GM10248 (cell line): ENCODE measurements at places on chromosomes 4 and X.
A peak's percentile ranks its signal among the peaks of the same experiment; 100 is the strongest.

DNA sequence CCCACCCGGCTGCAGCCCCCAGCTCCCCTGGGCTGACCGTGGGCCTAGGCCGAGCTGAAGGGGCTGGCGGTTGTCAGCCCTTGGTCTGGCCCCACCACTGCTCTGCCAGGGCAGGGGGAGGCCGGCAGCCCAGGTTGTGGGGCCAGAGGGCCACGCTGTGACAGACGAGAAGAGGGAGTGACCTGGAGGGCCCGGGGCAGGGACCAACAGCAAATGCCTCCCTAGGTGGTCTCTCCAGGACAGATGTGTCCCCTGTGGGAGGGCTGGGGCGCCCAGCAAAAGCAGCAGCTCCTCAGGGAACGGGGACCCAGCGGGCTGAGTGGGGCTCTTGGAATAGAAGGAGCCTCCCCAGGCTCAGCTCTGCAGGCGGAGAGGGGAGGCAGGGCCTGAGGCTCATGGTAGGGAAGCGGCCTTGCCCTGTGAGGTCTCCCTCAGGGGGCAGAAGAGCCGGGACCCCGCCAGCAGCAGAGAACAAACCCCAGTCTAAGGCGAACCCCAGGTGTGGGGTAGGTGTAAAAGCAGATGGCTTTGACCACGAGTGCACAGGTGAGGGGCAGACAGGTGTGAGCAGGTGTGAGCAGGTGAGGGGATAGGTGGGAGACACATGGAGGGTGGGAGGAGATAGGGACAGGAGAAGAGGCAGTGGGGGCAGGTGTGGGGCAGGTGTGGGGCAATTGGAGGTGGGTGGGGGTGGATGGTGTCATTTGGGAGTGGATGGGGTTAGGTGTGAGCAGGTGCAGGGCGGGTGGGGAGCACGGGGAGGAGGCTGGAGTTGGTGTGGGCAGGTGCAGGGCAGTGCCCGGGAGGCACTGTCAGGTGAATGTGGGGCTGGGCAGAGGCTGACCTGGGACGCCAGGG lies 34.1 kb upstream of the SPON2 start:
- DNase-seq: no peak

- peak; percentile 12 for DNase-seq
Measured at GRCh38 chrX:11629593-11630211, 36.0 kb downstream of the ARHGAP6 start.

DNA sequence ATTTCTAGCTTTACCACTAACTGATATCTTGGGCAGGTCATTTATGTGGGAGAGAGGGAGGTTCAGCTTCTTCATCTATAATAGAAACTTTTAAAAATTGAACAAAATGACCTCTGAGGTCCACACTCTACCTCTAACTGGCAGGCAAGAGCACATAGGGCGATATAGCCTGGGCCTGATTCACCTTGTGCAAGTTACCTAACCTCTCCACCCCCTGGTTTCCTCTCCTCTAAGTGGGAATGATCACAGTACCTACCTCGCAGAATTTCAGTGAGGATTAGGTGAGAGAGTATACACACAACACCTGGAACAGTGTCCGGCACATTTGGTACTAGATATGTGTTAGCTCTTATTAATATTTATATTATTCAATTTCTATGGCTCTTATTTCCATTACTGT lies 15.5 kb downstream of the KLB start:
- DNase-seq: no peak

- no peak for DNase-seq
Measured at GRCh38 chrX:131881194-131881593, 141.9 kb upstream of the STK26 start.

DNA sequence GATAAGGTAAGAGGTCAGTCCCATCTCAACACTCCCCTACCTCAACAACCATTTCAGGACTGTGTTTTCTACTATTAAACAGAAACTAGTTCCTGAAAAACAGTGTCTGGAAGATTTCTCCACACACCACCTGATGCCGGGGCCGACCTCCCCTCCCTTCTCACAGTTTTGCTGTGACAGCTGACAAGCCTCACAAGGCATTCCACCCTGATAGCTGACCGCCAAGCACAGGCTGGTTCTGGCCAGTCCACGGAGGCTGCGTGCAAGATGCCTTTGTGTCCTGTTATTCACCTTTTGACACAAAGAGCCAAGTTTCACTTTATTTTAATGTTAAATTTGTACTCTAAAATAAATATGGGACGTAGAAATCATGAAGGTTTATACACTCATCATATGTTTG lies 758.6 kb downstream of the PDHA2 start:
- no peak for DNase-seq

DNA sequence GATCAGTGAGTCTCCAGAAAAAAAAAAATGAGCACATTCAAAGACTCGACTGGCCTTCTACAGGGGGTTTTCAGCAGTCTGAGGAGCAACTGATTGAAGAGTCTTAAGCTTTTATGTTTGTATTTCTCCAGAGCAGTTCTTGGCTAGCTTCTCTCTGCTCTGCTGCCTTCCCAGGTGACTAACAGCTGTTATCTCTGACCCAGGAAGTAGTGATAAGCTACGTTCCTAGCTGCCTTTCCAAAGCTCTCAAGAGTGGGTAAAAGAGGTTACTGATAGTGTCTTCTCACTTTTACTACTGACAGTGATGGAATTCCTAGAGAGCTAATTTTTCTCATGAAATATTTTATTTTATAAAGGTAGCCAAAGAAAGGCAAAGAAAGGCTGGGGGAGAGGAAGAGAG lies 66.6 kb downstream of the ENOX2 start:
- no peak for DNase-seq
